ENCODE measurements at places on chromosomes 3 and 15. TPM values are rescaled to one million over a fixed set of nuclear protein-coding genes. Genes with fewer than 3 reads are reported as not detected.
A peak's percentile ranks its signal among the peaks of the same experiment; 100 is the strongest.

ALG1L2 gene
- not detected for total RNA-seq

COL6A5 gene
- 0.03 TPM for total RNA-seq

FGF7 gene
- total RNA-seq, result 0.03 TPM

SAMMSON gene
- not detected for total RNA-seq

GRCh38 chr15:98815207-98815606 is 166.9 kb downstream of the IGF1R start:
- H3K36me3 ChIP-seq, result no peaks in the 10 kb centered on the region
- no peak overlapping the region for H3K4me3 ChIP-seq
- H3K27me3 ChIP-seq, result no peaks in the 10 kb centered on the region
- DNase-seq, result no peak
- H3K27ac ChIP-seq, result no peak overlapping the region

DNA sequence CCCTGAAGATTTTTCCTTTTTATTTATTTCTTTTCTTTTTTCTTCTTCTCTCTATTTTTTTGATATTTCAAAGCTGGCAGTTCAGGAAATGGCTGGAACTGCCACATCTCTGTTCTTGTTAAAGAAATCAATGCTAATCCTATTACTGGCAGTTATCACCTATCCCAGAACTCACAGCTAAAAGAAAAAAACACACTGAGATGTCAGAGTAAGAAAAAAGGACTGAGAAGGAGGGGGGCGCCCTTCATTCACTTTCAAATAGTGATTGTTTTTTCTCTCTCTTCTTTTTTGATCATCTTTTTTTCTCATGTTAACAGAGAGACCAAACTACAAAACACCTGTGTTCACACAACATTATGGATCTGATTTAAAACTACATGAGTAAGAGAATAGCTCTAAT is 337.1 kb downstream of the IL20RB start:
- DNase-seq, result peak; percentile 20
- H3K36me3 ChIP-seq, result no peaks in the 10 kb centered on the region
- no peaks in the 10 kb centered on the region for H3K27me3 ChIP-seq
- H3K27ac ChIP-seq, result no peak overlapping the region
- peaks cover 27% of the 10 kb centered on the region for H3K4me1 ChIP-seq

DNA sequence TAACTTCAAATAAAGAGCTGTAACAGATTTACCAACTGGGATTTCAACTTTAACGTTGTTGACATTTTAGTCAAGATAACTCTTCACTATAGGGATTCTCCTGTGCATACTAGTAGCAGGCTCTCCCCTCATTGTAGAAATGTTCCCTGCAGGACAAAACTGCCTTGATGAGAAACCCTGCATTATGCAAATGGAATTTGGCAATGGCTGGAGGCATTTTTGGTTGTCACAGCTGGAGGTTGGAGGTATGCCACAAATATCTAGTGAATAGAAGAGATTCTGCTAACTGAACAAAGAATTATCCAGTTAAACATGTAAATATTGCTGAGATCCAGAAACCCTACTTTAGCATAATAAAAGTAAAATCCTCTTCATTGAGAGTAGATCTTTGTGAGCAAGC is 928.8 kb upstream of the ALCAM start:
- no peaks in the 10 kb centered on the region for H3K36me3 ChIP-seq
- DNase-seq, result peak; percentile 38
- H3K27me3 ChIP-seq, result no peaks in the 10 kb centered on the region
- peak overlapping the region; percentile 95 for H3K27ac ChIP-seq

- H3K4me1 ChIP-seq, result peaks cover 41% of the 10 kb centered on the region
- H3K27ac ChIP-seq, result 0 out of 2 replicates have a peak overlapping the region, but pooled peaks have one; percentile 62
- no peak overlapping the region for H3K4me3 ChIP-seq
Measured at GRCh38 chr3:185734725-185735096, 90.1 kb downstream of the IGF2BP2 start.

GRCh38 chr3:117480525-117480924 is 770.9 kb downstream of the TUSC7 start:
- no peak overlapping the region for H3K4me3 ChIP-seq
- no peaks in the 10 kb centered on the region for H3K36me3 ChIP-seq
- DNase-seq, result no peak
- no peak overlapping the region for H3K27ac ChIP-seq

GRCh38 chr3:52053307-52054304 is 2.8 kb downstream of the DUSP7 start:
- peak overlapping the region; percentile 85 for H3K27ac ChIP-seq
- H3K27me3 ChIP-seq, result peaks cover 10% of the 10 kb centered on the region
- peaks cover 19% of the 10 kb centered on the region for H3K4me1 ChIP-seq
- H3K36me3 ChIP-seq, result no peaks in the 10 kb centered on the region
- H3K4me3 ChIP-seq, result no peak overlapping the region

GRCh38 chr15:62809968-62810260 is 232.6 kb upstream of the TPM1 start:
- no peak overlapping the region for H3K4me3 ChIP-seq
- H3K27me3 ChIP-seq, result no peaks in the 10 kb centered on the region
- H3K4me1 ChIP-seq, result peaks cover 6% of the 10 kb centered on the region

DNA sequence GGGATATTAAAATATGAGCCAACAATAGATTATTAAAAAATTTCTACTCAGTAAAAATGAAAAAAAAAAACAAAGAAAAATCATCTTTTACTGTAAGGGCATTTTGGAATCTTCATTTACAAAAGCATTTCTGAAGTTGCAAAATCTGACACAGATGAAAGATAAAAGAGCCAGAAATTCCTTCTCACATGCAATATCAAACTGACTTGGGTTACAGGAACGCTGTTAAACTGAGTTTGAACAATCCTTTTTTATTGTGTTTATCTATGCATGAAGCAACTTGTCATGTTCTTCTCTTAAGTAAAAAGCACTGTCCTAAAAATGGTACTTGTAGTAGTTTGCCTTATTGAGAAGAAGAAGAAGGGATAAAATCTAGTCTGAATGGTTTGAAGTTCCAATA is 468.5 kb upstream of the KCNMB2 start:
- H3K36me3 ChIP-seq, result no peaks in the 10 kb centered on the region
- H3K27me3 ChIP-seq, result no peaks in the 10 kb centered on the region
- H3K4me3 ChIP-seq, result no peak overlapping the region

GRCh38 chr3:148931574-148931973 is 59.8 kb upstream of the GYG1 start:
- no peaks in the 10 kb centered on the region for H3K4me1 ChIP-seq
- no peak overlapping the region for H3K27ac ChIP-seq
- H3K36me3 ChIP-seq, result no peaks in the 10 kb centered on the region
- peak; percentile 21 for DNase-seq
- H3K27me3 ChIP-seq, result no peaks in the 10 kb centered on the region

DNA sequence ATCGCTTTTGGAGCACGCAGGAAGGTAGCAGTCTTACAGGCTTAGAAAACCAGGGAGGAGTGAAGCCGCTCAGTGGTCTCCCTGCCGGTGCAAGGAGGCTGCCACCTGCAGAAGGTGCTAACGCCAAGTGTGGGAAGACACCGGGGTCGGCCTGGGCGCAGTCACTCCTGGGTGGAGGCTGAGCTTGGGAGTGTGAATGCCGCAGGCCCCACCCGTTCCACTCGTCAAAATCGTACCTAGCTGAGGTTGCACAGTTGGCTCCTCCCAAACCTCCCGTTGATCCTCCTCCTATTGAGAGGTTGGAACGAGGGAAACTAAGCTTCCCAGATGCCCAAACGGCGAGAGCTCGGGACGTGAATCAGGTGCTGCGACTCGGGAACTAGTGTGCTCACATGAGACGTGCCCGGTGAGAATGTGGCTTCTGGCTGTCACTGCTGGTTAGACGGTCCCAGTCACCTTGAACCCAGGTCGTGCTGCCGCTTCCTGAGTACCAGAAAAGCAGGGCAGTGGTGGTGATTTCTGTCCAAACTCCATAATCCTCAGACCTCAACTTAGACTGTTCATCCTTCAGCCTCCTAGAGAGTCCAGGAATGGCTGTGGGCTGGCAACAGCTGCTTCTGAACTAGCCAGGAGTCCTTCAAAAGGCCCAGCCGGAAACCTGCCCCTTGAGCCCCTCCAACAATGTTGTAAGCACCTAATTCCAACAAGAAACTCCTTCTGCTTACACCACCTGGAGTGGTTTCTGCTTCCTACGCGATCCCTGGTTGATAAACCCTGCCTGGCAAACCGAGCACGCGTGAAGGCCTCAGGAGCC is 156.0 kb downstream of the XXYLT1 start:
- no peak overlapping the region for H3K4me3 ChIP-seq
- H3K27ac ChIP-seq, result no peak overlapping the region
- peaks cover 13% of the 10 kb centered on the region for H3K4me1 ChIP-seq
- no peaks in the 10 kb centered on the region for H3K36me3 ChIP-seq

- H3K27ac ChIP-seq, result no peak overlapping the region
- H3K4me3 ChIP-seq, result no peak overlapping the region
- no peaks in the 10 kb centered on the region for H3K36me3 ChIP-seq
- H3K27me3 ChIP-seq, result no peaks in the 10 kb centered on the region
- H3K4me1 ChIP-seq, result no peaks in the 10 kb centered on the region
Measured at GRCh38 chr15:48657950-48658591, 12.6 kb upstream of the FBN1 start.

Data from GM23338 (cell line).